Activated T-helper 1 cell treated with anti-CD3 and anti-CD28 coated beads, Interleukin-2, amount 50 U/mL, for 16 hours (primary cell): ENCODE measurements at places on chromosomes 3 and 15.

DNA sequence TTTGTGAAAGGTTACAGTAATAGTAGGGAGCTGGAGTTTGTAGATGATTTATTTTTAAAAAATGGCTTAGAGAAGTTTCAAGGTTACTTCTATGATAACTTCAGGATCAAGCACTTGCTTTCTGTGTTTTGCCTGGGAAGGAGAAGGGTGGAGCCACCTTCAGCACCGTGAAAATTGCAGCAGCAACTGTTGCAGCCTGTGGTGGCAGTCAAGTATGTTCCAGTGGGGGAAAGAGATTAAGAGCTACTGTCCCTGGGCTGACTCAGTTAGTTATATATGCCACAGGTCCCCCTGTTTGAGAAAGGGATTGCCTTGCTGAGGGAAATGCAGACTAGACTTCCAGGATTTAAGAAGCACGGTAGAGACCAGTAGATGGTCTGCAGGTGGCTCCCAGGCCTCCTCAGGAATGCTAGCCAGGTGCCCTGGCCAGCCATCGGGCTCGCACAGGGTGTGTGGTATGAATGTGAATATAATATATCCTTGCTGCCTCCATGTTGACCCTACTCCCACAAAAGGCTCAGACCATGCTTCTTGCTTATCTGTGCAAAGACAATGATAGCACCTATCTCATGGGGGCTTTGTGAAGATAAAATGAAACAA is 389.5 kb downstream of the CACNA2D3 start:
- no peak for DNase-seq

DNA sequence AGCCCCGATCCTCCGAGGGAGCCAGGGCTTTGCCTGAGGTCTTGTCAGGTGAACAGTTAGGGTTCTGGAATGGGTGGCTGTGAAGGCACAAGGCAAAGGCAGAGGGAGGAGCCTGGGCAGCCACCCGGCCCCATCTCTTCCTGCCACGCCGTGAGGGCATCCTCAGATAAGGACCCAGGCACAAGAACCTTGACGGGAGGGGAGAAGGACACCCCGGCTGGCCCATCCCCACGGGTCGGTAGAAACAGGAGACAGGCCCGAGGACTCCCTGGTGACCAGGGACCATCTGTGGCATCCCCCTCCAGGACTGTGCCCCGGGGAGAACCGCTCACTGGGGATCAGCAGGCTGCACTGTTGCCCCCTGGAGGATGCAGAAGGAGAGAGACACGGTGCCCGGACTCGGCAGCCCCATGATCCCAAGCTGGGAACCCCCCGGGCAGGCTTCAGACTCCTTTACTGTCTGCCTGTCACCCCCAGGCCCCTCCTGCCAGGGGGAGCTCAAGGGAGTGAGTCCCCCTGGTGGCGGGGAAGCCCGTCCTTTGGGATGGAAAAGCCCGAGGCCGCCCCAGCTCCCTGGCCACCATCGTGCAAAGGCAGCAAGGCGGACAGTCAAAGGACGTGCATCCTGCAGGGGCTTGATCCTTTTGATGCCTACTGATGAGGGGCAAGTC is 12.3 kb upstream of the PCSK6 start:
- no peak for DNase-seq

- peak; percentile 61 for DNase-seq
Observed at GRCh38 chr3:197029511-197030167, at the start of gene MELTF. TSS of gene MELTF (minus strand) at chr3:197029817. CDS start at chr3:197029702, 115 bp downstream.

DNA sequence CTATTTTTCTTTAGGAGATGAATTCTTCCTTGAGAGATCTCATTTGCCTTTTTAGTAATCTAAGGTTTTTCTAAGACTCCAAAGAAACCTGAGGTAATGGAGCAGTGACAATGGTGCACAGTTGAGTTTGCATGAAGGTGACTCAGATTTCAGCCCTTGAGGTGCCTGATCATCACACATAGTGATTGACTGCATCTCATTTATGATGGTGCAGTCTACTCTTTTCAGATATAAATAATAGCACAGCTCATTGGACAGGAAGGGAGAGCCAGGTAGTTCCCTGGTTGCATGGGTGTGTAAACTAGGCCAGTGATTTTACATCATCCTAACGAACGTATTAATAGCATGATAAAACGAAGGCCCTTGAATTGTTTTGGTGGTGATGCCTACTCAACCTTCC is 86.1 kb upstream of the SAMMSON start:
- no peak for DNase-seq

DNA sequence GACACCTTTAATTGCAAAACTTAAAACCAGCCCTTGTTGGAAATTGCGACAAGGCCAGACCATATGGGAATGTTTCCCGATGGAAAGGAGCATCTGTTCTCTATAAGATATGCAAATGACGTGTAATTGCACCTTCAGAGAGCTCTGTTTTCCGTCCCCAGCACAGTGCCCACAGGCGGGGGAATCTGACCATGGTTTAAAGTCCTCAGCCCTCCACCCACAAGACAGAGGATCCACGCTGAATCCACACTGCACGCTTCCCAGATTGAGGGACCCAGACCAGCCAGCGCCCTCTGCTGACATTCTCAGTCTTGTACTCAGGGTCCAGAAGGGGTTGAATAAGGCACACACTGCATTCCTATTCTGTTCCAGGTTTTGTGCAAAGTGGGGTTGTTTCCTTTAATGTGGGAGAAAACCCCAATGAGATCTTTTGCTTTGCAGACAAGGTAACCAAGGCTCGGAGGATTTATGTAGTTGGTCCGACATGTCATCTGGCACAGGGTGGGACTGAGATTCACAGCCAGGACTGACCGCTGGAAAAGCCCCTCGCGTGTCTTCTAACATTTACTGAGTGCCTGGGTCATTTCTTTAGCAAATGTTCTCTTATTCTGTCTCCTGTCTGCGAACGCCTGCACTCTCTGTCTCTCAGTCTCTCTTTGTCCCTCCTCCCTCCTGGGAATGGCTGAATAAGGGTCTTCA is 36.8 kb upstream of the KLHL25 start:
- DNase-seq: no peak

- DNase-seq: no peak
Observed at GRCh38 chr15:71291723-71292122, 176.5 kb downstream of the THSD4 start.

GRCh38 chr3:16512435-16513140 is 911 bp downstream of the RFTN1 start:
- DNase-seq: peak; percentile 24

GRCh38 chr3:143657391-143657790 is 190.9 kb downstream of the SLC9A9 start:
- DNase-seq: no peak

DNA sequence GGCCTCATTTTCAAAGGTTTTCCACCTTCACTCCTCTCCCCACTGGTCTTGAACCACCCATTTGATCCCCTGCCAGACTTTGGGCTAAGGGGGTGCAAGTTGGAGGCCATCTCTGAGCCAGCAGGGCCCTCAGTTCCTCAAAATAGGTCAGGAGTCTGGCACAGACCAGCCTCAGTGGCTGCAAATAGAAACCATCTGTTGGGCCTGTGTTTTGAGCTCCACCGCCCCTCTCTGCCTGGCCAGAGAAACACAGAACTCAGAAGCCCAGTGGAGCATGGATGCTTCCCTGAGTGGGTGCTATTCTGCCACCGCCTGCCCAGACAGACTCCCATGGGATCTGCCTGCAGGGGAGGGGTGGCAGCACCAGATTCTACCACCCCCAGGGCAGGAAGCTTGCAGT is 56.3 kb downstream of the CORO2B start:
- no peak for DNase-seq

GRCh38 chr3:84440291-84440690 is 518.5 kb upstream of the CADM2 start:
- DNase-seq: no peak
